ENCODE measurements at places on chromosomes 1 and 21. TPM values are rescaled to one million over a fixed set of nuclear protein-coding genes. Genes with fewer than 3 reads are reported as not detected.
A peak's percentile ranks its signal among the peaks of the same experiment; 100 is the strongest.

Gene SPRR1A
- not detected for total RNA-seq

Gene FLG2
- total RNA-seq = not detected

Gene TRIM67
- total RNA-seq = 1.3 TPM

Gene SLC9C2
- total RNA-seq = not detected

Gene TSSK3
- total RNA-seq = not detected

GRCh38 chr21:40324389-40324788 is 457.2 kb downstream of the PCP4 start:
- DNase-seq = no peak

DNA sequence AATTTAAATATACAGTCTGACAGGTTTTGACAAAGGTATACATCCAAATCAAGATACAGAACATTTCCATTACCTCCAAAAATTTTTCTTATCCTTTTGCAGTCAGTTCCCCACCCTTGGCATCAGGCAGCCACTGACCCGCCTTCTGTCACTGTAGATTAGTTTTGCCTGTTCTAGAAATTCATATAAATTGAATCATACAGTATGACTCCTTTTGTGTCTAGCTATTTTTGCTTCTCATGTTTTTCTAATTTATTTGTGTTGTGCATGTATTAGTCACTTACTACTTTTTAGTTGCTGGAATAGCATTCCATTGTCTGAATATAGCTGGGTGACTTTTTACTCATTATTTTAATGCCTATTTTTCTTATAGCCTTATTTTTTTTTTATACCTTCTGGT is 3.8 kb downstream of the UTP25 start:
- no peak for DNase-seq

GRCh38 chr21:37339552-37339939 is 27.0 kb upstream of the DYRK1A start:
- DNase-seq = no peak

GRCh38 chr1:184698016-184698415 is 56.6 kb downstream of the EDEM3 start:
- no peak for DNase-seq

- no peak for DNase-seq
Observed at GRCh38 chr1:219210067-219210466, 36.4 kb downstream of the LYPLAL1 start.

DNA sequence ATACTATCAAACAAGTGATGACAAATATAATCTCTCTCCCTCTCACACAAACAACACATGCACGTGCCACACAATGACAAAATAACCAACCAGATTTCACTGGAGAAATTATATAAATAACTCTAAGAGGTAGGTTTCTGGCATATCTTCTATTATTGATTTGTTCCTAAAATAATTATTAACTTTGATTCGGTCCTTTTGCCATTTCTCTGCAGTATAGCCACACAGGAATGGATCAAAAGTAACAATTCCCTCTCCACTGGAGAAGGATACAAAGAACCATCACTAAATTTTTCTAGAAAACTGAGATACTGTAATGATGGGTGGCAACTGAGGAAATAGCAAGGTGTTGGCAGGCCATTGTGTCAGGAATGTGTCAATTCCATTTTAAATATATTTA is 33.4 kb downstream of the ARNT start:
- DNase-seq = no peak

- DNase-seq = no peak
Observed at GRCh38 chr1:46490406-46490655, 695 bp downstream of the DMBX1 start.

- no peak for DNase-seq
Observed at GRCh38 chr1:25066256-25066655, 136.2 kb upstream of the RUNX3 start.

GRCh38 chr1:165315481-165315880 is 41.0 kb downstream of the LMX1A start:
- no peak for DNase-seq

GRCh38 chr1:208171616-208172422 is 72.4 kb downstream of the PLXNA2 start:
- no peak for DNase-seq

DNA sequence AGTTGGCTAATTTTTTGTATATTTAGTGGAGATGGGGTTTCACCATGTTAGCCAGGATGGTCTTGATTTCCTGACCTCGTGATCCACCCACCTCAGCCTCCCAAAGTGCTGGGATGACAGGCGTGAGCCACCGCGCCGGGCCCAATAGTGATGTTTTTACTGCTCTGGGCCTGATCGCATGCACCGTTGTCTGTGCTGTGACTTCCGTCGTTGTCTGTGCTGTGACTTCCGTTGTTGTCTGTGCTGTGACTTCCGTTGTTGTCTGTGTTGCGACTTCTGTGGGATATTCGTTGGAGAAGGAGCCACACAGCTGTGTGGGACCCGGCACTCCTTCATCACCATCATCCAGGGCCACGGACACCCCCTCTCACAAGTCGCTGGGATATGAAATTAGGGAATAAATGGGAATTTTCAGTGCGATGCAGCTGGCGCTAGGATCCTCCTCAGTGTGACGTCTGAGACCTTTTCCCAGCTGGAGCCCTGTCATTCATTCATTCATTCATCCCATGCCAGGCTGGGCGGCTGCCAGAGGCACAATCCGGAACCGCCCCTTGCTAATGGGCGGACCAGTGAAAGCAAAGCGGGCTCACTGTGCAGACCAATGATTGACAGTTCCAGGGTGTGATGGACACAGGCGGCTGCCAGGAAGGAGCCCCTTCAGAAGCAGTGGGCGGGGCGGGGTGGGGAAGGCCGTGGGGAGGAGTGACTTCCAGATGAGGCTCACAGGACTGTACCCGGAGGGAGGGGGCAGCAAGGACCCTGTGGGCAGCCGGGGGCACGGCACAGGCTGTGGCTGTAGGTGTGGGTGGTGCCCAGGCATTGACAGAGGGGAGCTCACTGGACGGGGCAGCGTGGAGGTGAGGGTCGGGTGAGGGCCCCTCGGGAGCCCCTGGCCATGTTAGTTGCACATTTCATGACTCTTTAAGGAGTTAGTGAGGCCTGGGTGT is 48.9 kb downstream of the PRKCZ start:
- DNase-seq = no peak

DNA sequence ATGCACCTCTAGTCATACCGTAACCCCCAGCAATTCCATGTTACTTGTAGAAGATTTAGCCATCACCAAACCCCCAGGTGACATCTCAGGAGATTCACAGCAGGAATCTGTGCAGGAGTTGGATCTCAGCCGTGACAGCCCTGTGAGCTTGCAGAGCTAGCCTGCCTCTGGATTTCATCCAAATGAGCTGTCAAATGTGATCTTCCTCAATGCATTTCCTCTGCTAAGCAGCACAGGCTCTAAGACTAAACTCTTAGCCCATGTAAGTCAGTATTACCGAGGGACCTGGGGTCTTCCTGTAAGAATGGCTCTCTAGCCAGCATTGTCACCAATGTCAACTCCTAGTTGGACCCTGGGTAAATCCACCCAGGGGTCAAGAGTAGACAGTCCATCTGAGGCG is 41.7 kb downstream of the UMODL1 start:
- no peak for DNase-seq

- DNase-seq = no peak
Observed at GRCh38 chr21:45091550-45092322, 17.4 kb downstream of the ADARB1 start.

GRCh38 chr1:23593042-23593521 is 33.8 kb upstream of the ID3 start:
- no peak for DNase-seq

- DNase-seq = peak; percentile 88
Observed at GRCh38 chr1:225441314-225442122, 13.7 kb upstream of the LBR start.

Data from Caki2 (cell line).